ENCODE measurements at places on chromosomes 7 and 10. TPM values are rescaled to one million over a fixed set of nuclear protein-coding genes. Genes with fewer than 3 reads are reported as not detected.

Gene ZNF804B
- not detected for total RNA-seq

Gene MLLT10
- total RNA-seq = 60.6 TPM

Gene HOXA7
- 2.9 TPM for total RNA-seq

Gene FOXI2
- not detected for total RNA-seq

Gene ANKRD30A
- 0.12 TPM for total RNA-seq

Gene SLC26A4
- total RNA-seq = 1.0 TPM

Gene RPEL1
- not detected for total RNA-seq

Gene GATA3
- 3.2 TPM for total RNA-seq

Gene CALN1
- total RNA-seq = not detected

Gene GALNT17
- 7.1 TPM for total RNA-seq

Gene KCNH2
- 3.6 TPM for total RNA-seq

Gene KIF11
- 0.93 TPM for total RNA-seq

Gene LRIT1
- total RNA-seq = not detected

Gene PNLIPRP2
- not detected for total RNA-seq

Gene SAP25
- 6.4 TPM for total RNA-seq

Gene CCDC7
- total RNA-seq = 23.6 TPM

Gene CALHM1
- not detected for total RNA-seq

Gene SLC26A3
- not detected for total RNA-seq

Gene C10orf67
- total RNA-seq = 1.6 TPM

Gene FBXL15
- 16.0 TPM for total RNA-seq

Gene RSPH10B2
- not detected for total RNA-seq

Gene NUTM2D
- total RNA-seq = 5.1 TPM

Gene SFTPA1
- 11,191 TPM for total RNA-seq

Gene DHTKD1
- 16.7 TPM for total RNA-seq

Gene KLHL7
- total RNA-seq = 16.4 TPM

Gene PALD1
- total RNA-seq = 27.0 TPM

Gene GARIN1A
- total RNA-seq = 2.1 TPM

Gene AMZ1
- total RNA-seq = 0.29 TPM

Gene SPDYE1
- not detected for total RNA-seq

Gene CALHM3
- total RNA-seq = not detected

Gene AGBL3
- 3.9 TPM for total RNA-seq

Gene NOC3L
- 20.9 TPM for total RNA-seq

Gene FAM237B
- not detected for total RNA-seq

Gene MYL10
- not detected for total RNA-seq

Measured in upper lobe of right lung (tissue), 1 donor.